Activated CD4-positive, alpha-beta memory T cell treated with anti-CD3 and anti-CD28 coated beads for 36 hours (primary cell): ENCODE measurements at places on chromosomes 11 and 22. TPM values are rescaled to one million over a fixed set of nuclear protein-coding genes. Genes with fewer than 3 reads are reported as not detected.

DNA sequence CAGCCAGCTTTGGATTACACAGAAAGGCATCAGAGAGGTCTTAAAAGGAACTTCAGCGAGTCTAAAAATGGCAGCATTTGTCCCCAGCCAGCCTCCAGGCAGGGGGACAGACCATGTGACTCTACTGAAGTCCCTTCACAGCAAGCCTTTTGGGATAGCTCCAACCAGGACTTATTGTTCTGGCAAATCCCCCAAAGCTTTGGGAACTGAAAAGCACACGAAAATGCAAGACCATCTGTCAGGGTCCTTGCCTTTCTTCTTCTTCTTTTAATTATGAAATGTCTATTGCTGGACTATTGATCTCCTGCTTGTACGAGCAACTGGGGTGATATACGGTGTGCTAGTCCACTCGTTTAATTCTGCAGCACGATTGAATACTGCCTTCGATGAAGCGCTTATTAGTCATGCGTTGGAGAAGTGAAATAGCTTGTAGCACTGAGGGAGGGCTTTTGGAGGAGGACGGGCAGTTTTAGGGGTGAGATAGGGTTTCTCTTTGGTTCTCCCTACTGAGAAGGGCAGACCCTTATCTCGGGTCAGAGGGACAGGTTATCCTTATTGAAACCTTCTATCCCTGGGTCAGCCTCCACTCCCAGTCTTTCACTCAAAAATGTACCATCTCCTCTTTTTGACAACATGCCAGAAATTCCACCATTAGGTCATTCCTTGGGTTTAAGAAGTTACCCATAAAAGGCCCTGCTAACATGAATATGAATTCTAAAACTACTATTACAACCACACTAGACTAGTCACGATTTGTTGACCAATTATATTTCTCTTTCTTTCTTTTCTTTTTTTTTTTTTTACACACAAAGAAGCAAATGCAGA lies 416.4 kb downstream of the MIAT start:
- no peak for DNase-seq

- no peak for DNase-seq
These were observed 72.9 kb downstream of the ABTB2 start for GRCh38 chr11:34284811-34285481.

MYBPC3 gene
- not detected for total RNA-seq

LDLRAD3 gene
- 0.22 TPM for total RNA-seq
